ENCODE measurements at places on chromosomes 2 and 18. TPM values are rescaled to one million over a fixed set of nuclear protein-coding genes. Genes with fewer than 3 reads are reported as not detected.

DNA sequence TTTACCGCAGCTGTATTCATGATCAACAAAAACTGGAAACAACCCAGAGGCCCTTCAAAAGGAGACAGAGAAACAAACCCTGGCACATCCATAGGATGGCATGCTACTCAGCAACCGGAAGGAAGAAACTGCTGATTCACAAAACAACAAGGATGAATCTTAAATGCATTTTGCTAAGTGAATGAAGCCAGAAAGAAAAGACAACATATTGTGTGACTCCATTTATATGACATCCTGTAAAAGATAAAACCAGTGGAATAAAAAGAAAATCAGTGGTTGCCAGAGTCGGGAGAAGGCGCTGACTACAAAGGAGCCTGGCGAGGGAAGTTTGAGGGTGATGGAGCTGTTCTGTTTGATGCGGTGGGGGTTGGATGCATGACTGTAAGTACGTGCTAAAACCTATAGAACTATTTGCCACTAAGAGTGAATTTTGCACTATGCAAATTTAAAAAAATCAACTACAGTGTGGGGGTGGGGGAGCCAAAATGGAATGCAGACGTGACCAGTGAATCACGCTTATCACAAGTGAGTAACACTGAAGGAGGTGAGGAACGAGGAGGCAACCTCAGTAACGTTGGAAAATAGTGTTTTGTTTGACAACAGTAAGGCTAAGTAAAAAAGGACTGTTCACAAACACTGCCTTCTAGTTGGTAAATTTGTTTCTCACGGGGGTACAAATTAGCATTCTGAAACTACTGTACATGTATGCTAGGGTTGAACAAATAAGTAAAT is 108.9 kb downstream of the INHBB start:
- no peak for DNase-seq

DNA sequence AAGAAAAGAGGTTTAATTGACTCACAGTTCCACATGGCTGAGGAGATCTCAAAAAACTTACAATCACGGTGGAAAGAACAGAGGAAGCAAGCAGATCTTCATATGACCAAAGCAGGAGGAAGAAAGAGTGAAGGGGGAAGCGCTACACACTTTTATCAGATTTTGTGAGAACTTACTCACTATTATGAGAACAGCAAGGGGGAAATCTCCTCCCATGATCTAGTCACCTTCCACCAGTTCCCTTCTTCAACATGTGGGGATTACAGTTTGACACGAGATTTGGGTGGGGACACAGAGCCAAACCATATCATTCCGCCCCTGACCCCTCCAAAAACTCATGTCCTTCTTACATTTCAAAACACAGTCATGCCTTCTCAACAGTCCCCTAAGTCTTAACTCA is 54.2 kb downstream of the G6PC2 start:
- DNase-seq, result no peak

- no peak for DNase-seq
Measured at GRCh38 chr2:64524604-64525316, 632 bp downstream of the AFTPH start.

- no peak for DNase-seq
Measured at GRCh38 chr2:237729681-237730475, 68.7 kb upstream of the RBM44 start.

DNA sequence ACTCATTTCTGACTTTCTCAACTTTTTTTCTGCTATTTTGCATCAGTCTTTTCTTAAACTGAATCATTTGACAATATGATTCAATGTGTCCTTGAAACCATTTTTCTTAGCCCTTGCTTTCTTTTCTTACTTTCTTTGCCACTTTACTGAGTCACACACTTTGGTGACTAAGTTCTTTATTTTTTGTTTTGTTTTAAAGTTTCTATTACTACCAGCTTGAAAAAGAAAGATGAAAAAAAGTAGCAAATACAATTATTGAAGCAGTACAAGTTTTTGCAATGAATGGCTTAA is 116.5 kb downstream of the DOCK10 start:
- DNase-seq, result no peak

DNA sequence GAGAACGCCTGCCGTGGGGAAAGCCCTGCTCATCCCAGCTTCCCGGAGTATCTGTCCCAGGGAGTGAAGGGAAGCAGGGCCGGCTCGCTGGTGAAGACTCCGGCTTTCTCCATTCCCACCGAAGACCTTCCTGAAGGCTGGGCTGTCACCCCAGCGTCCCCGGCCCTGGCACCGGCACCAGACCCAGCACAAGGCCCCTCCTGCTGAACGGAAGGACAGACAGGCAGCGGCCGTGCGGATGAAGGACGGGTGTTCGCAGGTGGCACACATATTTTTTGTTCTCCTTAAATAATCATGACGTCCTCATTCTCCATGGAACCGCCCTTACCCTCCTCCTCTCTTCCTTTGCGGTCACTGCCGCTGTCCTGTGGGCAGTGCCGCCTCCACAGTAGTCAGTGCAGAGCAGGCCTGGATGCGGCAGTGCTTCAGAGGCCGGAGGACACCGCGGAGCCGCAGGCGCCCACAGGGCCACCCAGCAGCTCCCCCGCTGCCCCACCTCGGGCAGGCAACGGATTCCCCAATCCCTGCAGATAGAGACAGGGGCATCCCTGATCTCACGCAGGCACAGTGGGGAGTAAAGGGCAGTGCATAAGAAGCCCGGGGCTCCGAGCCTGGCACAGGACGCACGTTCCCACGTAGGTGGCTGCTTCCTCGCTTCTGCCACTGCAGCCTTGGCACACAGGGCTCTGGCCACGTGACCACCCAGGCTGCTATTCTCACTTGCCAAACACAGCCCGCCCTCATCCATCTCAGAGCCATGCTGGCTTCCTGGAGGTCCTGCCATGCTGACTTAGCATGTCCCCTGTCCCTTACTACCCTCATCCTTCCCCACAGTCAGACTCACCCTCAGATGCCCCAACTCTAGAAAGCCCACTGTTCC is 229.7 kb downstream of the EIPR1 start:
- DNase-seq, result no peak

Gene HOXD8
- total RNA-seq, result not detected

Data from CD4-positive, alpha-beta memory T cell (primary cell).